Substantia nigra (tissue), 51 donors: ENCODE measurements at places on chromosomes 6 and 20.

GRCh38 chr6:27669295-27669623 is 196.4 kb upstream of the ZNF184 start:
- no peak for DNase-seq

- DNase-seq = peak; percentile 4
These were observed 21.5 kb downstream of the OR2B2 start for GRCh38 chr6:27890445-27891319.

- no peak for DNase-seq
These were observed 153.4 kb upstream of the SALL4 start for GRCh38 chr20:51955756-51956155.

- no peak for DNase-seq
These were observed 148.4 kb downstream of the SYCP2 start for GRCh38 chr20:59784791-59785668.

DNA sequence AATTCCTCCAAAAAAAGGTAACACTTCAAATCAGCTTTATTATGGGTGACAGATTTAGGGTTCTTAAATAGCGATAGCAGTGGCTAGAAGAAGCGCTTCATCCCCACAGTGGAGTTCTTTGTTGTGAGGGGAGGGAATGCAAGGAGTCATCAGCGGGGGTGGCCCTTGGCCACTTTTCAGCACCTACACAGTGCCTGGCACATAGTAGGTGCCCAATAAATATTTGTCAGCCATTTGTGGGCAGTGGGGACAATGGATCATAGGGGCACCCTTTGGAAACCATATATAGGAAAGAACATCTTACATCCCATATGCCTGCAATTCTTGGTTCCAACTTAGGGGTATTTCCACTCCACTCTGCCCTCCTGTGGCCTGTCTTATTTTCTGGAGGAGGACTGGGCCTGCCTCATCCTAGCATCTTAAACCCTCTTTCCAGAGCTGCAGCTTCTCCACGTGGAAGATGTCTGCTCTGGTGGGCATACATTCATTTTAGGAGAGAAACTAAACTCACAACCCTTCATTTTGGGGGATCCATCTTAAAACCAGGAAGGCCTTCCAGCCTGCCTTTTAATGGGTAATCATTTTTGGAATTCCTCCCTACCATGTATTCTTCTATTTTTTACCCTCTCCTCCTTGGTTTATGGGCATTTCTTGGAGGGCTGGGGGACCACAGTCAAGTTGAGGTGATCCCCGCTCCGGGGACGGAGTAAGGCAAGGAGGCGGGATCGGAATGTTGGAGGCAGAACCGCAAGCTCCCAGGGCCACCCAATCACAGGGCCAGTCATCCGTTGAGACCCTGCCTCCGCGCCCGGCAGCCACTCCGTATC is 2.6 kb upstream of the GPSM3 start:
- DNase-seq = peak; percentile 72

DNA sequence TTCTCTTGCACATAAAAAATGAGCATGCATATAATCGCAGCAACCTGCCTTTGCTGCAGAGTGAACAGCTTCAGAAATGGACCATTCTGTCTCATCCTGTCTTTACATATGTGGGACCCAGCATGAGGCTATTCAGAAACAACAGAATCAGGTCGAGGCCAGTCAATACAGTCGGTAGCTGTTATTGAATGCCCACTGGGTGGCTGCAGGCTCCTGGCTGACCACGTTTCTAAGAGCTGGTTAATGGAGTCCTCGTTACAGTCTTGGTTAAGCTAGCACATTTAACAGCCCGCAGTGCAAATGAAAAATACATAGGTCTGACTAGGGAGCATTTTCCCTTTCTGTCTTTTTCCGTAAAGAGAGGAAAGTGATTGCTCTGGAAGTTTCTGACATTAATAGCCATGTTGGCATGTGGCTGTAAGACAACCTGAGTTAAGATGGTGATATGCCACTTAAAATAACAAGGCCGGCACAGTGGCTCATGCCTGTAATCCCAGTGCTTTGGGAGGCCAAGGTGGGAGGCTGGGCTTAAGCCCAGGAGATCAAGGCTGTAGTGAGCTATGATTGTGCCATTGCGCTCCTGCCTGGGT is 75.0 kb downstream of the SHLD1 start:
- DNase-seq = no peak

GRCh38 chr20:48789185-48789668 is 38.6 kb downstream of the PREX1 start:
- DNase-seq = no peak

- no peak for DNase-seq
These were observed 66.6 kb downstream of the TNFAIP3 start for GRCh38 chr6:137933696-137934095.

GRCh38 chr20:8020314-8021079 is 936 bp upstream of the TMX4 start:
- no peak for DNase-seq

DNA sequence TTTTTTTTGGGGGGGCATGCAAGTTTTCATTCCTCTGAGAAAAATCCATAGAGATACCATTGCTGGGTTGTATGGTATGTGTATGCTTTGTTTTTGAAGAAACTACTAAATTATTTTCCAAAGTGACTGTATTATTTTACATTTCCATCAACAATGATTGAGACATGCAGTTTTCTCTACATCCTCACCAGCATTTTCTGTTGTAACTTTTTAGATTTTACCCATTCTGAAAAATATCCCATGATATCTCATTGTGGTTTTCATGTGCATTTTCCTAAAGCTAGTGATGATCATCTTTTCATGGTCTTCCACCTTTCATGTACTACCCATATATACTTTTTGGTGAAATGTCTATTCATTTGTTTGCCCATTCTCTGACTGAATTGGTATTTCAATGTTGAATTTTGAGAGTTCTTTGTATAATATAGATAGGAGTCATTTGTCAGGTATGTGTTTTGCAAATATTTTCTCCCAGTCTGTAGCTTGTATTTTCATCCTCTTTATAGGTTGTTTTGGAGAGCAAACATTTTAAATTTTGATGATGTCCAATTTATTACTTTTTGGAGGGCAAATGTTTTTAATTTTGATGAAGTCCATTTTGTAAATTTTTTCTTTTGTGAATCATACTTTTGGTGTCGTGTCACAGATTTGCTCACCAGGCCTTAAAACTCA is 827.5 kb upstream of the CITED2 start:
- DNase-seq = no peak

DNA sequence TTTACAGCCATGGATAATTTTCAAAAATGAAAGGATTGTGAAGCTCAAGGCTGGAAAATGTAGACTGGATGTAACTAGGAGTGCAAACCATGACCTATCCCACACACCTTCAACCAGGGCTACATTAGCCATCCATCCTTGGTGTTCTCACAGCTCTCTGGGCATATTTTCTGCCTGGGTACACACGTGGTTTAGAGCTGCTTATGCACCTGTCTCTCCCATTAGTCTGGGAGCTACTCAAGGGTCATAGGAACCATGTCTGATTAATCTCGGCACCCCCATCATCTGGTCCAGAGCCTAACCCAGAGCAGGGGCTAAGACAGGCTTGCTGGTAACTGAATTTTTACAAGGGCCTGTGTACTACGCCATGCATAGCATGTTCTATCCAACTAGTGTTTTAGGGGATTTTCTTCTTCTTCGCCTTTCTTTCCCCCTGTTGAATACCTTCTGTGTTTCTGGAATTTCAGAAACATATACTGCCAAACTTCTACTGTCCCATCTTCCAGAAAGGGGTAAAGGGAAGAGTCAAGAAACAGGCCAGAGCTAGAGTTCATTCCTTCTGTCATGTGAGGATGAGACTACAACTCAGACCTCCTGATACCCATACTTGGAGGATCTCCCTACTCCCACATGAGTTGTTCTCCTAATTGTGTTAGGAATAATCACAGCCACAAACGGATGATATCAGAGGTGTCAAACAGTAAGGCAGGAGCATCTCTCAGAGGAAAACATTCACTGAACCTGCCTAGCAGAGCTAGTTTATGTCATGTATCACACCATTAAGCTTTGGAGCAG is 25.4 kb upstream of the FAM83C start:
- DNase-seq = no peak

DNA sequence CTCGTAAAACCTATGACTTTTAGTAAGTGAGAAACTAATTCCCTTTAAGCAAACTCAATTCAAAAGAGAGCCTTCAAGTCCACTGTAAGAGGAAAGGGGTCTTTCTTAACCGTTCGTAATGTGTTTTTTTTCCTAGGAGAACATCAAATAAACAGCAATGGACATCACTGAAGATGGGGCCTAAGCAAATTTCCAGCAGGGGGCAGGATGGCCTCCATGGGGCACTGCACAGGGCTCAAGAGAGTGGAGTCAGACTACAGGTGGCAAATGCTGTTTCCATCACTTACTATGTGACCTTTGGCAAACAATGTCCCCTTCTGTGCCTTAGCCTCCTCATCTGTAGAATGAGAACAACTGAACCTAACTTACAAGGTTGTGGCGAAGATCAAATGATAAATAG is 88.7 kb downstream of the ARHGAP18 start:
- no peak for DNase-seq

- DNase-seq = no peak
These were observed 15.0 kb downstream of the SPAG4 start for GRCh38 chr20:35630636-35631035.

DNA sequence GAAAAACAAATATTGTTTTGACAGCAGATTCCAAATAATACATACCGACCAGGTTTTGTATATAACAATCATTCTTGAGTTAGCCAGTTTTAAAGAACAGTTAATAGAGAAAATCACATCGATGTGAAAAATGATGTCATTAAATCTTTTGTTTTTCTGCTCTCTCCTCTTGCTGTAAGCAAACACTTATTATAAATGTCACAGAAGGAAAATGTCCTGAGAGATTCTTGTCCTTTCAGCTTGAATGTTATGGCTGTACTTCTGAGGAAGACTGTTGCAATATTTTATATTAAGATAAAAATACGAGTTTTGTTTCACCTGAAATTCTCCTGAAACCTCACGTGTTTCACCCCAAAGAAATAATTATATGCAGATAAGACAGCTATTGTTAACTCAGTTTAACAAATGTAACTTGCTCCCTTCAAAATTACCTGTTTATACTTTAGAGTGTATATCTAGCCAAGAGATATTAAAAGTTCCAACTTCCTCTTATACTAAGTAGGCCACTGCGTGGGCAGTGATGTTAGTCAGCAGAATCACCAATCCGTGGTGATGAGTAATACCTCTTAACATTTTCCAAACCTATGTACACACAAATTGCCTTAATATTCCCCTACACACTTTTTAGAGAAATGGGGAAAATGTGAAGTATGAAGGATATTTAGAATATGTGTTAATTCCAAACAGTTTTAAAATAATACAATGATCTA is 1111.4 kb upstream of the CITED2 start:
- no peak for DNase-seq

DNA sequence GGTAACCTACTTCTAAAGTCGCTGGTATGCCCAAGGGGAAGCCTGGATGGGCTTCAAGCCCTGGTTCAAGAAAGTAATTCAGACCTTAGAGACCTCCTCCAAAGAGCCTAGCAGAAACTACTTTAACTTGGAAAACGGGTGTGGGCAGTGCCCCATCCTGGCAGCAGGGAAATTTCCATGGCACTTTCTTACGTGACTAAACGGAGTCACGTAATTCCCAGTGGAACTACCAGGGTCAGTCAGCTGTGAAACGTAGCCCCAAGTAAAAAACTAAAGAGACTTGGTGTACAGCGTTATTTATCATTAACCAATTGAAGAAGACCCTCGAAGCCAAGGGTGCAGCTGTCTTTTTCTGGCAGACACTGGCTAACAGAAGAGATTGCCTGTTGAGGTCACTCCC is 114.0 kb downstream of the RCAN2 start:
- no peak for DNase-seq

DNA sequence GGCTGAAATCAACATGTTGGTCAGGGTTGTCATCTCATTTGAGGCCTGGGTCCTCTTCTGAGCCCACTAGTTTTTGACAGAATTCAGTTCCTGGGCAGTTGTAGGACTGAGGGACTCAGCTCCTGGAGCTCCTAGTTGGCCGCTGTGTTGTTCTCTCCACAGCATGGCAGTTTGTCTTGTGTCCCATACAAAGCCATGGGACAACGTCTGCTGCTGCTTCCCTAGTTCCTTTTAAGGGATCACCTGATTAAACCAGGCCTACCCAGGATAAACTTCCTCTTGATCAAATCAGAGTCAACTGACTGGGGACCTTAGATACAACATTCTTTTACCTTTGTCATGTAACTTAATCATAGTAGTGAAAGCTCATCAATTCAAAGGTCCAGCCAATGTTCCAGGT is 141.0 kb downstream of the BCAS1 start:
- no peak for DNase-seq

DNA sequence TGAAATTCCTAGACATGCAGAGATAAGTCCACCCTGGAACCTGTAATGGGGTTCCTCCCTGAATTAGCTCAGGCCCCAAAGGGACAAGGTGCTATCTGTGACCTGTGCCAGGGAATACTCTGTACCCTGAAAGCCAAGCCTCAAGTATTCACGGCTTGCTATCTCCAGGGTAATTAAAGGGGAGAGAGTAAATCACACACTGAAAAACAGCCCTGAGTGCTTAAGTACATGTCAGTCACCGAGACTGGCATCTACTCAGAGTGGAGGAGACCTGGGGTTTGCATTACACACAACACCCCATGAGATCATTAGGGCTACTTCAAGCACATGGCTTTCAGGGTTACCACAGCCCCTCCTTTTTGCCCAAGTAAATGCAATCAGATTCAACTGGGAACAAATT is 188.1 kb downstream of the CD83 start:
- no peak for DNase-seq

GRCh38 chr6:106579281-106579680 is 50.0 kb downstream of the RTN4IP1 start:
- DNase-seq = no peak

DNA sequence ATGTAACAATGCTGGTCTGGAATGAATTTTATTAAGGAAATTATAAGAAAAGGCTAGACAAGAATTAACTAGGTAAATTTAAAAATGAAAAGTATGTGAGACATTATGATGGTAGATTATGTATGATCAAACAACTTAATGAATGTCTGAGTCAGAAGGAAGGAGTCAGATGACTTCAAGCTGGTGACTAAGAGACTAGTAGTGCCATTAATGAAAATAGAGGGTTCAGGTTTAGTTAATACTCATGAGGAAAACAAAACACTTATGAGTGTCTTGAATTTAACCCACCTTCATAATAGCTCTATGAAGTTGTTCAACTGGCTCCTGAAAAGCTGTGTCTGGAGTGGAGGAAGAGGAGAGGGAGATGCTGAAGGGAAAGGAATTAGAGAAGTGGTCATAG is 256.3 kb downstream of the ADGRB3 start:
- no peak for DNase-seq

- no peak for DNase-seq
These were observed 96.0 kb downstream of the CEBPB start for GRCh38 chr20:50286609-50287008.

GRCh38 chr6:45488889-45489288 is 111.2 kb upstream of the SUPT3H start:
- no peak for DNase-seq

DNA sequence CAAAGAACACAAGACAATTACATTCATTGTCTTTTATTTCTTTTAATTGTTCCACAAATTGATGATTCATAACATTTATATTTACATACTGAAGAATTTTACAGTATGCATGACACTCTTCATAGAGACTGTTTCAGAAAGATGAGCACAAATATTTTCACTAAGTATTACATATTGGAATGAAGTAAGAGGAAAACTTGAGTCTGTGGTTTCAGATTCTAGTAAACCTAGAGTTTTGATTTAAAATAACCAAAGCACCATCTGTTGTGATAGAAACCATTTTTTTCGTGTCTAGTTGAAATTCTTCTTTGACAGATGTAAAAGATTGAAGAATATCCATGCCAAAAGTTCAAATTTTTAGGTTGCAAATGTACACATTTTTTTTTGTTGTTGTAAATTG is 32.1 kb upstream of the OPN5 start:
- no peak for DNase-seq
